ENCODE measurements at places on chromosomes 16 and 17. TPM values are rescaled to one million over a fixed set of nuclear protein-coding genes. Genes with fewer than 3 reads are reported as not detected.

C17orf113 gene
- 0.20 TPM for total RNA-seq

DNA sequence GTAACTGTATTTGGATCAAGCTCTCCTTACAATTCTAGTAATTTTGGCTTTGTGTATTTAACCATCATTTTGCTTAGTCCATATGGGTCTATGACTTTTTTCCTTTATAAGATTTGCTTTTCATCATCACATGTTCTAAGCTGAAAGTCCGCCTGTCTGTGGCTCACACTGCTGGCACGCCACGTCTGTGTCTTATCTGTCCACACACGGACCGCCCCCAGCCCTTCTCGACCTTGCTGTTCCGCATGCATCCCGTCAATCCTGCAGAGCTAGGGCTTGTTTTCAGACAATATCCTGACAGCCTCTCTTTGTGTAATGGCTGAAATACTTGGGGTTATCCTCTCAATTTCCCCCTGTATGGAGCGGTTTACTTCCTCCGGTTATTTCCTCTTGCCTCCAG lies 8.4 kb upstream of the ALDH3A1 start:
- H3K27me3 ChIP-seq, result no peaks in the 10 kb centered on the region
- no peaks in the 10 kb centered on the region for H3K36me3 ChIP-seq
- H3K4me1 ChIP-seq, result peaks cover 18% of the 10 kb centered on the region
- H3K27ac ChIP-seq, result no peak overlapping the region
- DNase-seq, result peak; percentile 25

DNA sequence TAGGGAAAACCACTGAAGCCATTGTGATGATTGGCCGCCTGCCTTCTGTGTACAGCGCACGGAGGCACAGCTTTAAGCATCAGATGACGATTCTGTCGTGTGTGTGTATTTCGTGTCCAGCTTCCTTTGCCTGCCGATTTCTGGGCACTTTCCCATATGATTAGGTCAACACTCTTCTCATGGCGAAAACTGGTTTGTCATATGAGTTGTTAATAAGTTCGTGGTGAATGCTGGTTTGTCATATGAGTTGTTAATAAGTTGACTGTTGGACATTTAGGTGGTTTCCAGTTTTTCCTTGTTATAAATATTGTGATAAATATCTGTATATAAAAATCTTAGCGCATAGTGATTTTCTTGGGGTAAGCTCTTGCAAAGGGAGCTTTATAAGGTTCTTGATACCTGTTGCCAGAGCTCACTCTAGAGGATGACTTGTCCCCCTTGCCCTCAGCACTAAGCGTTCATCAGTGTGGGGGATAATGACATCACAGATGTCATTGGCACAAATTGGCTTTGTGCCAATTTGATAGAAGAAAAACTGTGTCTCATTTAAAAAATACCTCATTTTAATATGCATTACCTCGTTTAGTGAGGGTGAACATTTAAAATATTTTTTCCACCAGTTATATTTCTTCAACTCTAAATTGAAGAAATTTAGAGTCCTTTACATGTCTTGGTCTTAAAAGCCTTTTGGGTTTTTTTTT lies 40.0 kb downstream of the PGS1 start:
- peaks cover 38% of the 10 kb centered on the region for H3K4me1 ChIP-seq
- no peaks in the 10 kb centered on the region for H3K27me3 ChIP-seq
- H3K4me3 ChIP-seq, result no peak overlapping the region
- peaks cover 22% of the 10 kb centered on the region for H3K36me3 ChIP-seq

DNA sequence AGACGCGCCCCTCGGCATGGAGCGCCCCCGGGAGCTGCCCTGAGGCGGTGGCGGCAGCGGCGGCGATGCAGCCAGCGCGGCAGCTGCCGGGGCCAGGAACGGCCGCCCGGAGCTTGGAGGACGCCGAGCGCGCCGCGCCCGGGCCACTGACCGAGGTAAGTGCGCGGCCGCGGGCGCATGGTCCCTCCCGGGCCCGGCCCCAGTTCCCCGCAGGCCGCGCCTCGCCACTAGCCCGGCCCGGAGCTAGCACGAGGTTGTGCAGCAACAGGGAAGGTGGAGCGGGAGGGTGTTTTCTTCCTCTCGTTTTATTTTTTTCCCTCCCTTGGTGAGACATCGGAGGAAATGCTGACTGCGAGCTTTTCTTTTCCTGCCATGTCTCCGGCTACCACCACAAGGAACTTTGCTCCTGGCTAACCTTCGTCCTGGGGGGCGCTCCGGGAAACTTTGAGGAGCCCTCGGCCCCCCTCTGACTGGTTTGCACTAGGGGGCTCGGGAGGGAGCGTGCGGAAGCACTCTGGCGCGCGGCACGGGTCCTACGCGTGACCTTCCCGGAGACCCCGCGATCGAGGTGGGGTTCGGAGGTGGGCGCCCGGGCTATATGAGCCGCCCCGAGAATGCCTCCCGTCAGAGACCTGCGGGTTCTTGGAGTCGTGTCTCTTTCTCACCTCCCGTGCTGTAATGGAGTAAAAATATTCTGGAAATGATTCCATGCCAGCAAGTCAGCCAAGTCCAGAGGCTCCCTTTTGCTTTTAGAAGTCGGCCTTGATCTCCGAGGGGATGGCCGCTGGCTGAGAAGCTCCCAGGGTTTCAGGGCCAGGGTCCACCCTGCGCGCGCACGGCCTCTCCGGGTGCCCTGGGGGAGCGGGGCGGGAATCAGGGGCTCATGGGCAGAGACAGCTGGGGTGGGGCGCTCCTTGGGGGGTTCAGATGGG lies 868 bp downstream of the KCNJ12 start:
- peaks cover 6% of the 10 kb centered on the region for H3K4me1 ChIP-seq
- no peaks in the 10 kb centered on the region for H3K36me3 ChIP-seq
- H3K27ac ChIP-seq, result no peak overlapping the region
- H3K4me3 ChIP-seq, result peak overlapping the region; percentile 21
- peak; percentile 10 for DNase-seq
